Stimulated activated CD8-positive, alpha-beta memory T cell treated with anti-CD3 and anti-CD28 coated beads, Interleukin-15, amount 100 ng/mL, for 24 hours (primary cell): ENCODE measurements at places on chromosomes 7 and 10.

DNA sequence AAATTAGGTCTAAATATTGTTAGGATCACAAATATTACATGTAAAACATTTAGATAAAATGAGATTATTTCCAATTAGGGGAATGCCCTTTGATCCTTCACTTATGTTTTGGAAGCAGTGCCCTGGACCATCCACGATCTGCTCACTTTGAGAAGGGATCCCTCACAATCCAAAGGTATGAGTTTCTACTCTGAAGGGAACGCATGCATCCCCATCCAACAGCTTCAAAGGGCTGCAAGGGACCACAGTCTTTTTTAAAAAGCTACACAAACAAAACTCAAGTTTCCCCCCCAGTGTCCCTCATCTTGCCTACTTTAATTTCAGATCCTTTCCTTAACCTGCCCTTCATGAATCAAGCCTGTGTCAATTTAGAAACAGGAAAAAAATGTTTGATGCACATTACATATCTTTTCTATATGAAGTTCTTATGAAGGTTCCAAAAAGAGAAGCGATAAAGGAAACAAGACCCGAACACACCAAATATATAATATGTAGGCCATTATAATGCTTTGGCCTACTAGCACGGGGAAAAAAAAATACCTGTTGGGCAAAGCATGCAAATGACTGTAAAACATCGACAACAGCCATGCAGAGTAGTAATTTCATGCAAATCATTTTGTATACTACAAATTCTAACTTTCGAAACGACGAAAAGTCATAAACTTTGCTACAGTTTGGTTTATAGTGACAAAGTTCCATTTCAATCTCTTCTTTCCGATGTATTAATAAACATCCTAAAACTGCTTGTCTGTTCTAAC is 2.0 kb downstream of the EIF3A start:
- no peak for DNase-seq

GRCh38 chr7:140485500-140486265 is 6.4 kb upstream of the MKRN1 start:
- DNase-seq, result no peak

DNA sequence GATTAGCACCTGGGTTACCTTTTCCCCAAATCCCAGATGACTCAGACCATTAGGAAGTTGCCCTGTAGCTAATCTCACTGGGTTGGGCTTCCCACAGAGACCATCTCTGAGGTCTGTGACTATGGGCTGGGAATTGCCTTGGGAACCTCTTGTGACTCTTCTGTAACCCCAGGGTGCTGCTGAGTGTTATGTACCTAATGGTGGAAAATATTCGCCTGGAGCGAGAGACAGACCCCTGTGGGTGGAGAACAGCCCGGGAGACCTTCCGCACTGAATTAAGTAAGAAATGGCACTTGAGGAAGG is 20.0 kb downstream of the STRIP2 start:
- no peak for DNase-seq

DNA sequence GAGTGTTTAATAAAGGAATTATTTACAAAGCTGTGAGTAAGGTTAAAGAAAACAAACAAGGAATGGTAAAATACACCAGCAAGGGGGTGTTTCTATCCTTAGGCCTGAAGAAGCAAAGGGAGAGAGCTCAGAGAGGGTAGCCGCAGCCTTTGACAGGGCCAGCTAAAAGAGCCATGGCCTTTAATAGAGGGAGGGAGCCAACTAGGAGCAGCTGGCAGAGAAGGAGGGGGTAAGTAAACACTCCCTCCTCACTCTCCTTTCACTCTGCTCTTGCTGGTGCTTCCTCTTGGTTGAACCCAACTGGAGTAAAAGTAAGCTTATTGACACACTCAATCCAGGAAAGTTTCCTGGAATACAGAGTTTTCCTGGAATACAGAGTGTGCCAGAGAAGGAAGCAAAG is 87.5 kb downstream of the CH25H start:
- no peak for DNase-seq

DNA sequence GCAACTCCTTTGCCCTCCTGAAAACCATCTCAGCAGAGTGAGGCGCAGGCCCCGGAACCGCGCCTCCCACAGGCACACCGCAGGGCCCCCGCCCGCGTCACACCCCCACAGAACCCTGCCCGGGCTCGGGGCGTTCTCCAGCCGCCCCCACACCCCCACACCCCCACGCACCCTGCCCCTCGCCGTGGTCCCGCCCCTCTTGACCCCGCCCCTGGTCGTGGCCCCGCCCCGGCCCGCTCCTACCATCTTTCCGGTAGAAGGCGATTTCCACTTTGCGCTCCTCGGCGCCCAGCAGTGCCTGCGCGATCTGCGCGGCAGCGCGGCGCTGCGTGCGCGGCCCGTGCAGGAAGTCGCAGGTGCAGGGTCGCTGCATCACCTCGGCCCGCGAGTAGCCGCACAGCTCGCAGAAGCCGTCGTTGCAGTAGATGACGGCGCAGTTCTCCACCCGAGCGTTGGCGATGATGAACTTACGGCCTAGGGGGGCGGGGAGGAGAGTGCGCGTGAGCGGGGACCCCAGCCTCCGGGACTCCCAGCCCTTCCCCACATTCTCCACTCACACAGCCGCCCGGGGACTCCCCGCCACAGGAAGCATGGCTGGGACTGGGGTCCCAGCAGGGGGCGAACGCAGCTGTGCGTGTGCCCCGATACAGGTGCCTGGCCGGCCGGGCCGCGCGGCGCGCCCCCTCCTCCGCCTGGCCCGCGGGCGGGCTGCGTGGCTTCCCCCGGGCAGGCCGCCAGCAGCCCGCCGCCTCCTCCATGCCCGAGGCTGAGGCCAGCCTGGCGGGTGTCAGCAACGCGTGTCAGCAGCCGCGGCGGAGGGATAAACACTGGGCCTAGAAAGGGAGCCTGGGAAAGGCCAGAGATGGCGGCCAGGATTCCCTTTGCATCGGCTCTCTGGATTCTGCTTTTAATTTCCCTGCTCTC is 3.4 kb downstream of the KCNH2 start:
- DNase-seq, result peak; percentile 51

- DNase-seq, result no peak
Observed at GRCh38 chr7:37251222-37251621, 197.4 kb downstream of the ELMO1 start.

DNA sequence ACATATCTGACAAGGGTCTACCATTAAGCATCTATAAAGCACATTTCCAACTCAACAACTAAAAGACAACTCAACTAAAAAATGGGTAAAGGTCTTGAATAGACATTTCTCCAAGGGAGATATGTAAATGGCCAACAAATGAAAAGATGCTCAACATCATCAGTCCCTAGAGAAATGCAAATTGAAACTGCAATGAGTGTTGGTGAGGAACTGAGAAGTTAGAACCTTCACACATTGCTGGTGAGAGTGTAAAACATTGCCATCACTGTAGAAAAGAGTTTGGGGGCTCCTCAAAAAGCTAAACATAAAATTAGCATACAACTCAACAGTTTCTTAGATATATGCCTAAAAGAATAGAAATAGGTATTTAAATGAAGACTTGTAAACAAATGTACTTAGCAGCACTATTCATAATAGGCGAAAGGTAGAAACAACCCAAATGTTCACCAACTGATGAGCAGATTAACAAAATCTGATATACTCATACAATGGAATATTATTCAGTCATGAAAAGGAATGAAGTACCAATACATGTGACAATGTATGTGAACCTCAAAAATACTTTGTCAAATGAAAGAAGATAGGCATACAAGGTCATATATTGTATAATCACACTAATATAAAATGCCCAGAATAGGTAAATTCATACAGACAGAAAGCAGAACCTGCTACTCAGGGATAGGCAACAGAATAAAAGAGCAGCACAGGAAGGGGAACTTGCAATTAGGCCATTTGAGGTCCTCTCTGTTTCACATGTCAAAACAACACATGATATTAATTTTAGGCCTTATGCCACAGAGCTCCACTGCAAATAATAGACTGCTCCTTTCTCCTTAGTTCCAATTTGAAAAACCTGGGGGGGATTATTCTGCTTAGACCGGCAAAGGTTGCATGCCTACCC is 10.6 kb upstream of the LRRC72 start:
- DNase-seq, result no peak

GRCh38 chr10:88932539-88933256 is 19.9 kb downstream of the ACTA2 start:
- DNase-seq, result no peak

- no peak for DNase-seq
Observed at GRCh38 chr7:138626846-138627245, 74.3 kb downstream of the SVOPL start.

GRCh38 chr10:133439517-133440461 is 14.0 kb upstream of the SCART1 start:
- no peak for DNase-seq

GRCh38 chr7:159011722-159012022 is 133.0 kb downstream of the VIPR2 start:
- no peak for DNase-seq

DNA sequence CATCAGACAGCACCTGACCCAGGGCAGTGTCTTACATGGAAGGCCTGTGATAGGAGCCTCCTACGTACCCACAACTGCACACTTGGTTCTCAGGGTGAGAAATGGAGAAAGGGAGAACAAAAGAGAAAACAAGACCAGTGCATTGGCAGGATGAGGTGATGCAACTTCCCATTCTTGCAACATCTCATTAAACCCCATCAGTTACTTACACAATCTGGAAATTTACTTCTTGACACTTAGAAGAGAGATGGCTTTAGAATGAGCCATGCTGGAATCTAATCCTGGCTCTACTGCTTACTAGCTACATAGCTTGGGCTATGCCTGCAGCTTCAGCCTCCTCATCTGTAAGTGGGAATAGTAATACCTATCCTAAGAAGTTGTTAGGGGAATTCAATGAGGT is 391.7 kb downstream of the KCNMA1 start:
- no peak for DNase-seq
